ENCODE measurements at places on chromosomes 7 and 10. TPM values are rescaled to one million over a fixed set of nuclear protein-coding genes. Genes with fewer than 3 reads are reported as not detected.
A peak's percentile ranks its signal among the peaks of the same experiment; 100 is the strongest.

Gene IMPDH1
- 23.1 TPM for total RNA-seq

Gene LIPJ
- total RNA-seq: not detected

Gene TMEM139
- 0.69 TPM for total RNA-seq

Gene VSTM4
- 2.3 TPM for total RNA-seq

Gene EFCAB10
- not detected for total RNA-seq

GRCh38 chr10:80598084-80598798 is 60.5 kb downstream of the SH2D4B start:
- no peak overlapping the region for H3K27ac ChIP-seq
- H3K27me3 ChIP-seq: no peaks in the 10 kb centered on the region
- no peak for DNase-seq
- H3K4me1 ChIP-seq: peaks cover 5% of the 10 kb centered on the region
- no peaks in the 10 kb centered on the region for H3K36me3 ChIP-seq
- H3K4me3 ChIP-seq: no peak overlapping the region

DNA sequence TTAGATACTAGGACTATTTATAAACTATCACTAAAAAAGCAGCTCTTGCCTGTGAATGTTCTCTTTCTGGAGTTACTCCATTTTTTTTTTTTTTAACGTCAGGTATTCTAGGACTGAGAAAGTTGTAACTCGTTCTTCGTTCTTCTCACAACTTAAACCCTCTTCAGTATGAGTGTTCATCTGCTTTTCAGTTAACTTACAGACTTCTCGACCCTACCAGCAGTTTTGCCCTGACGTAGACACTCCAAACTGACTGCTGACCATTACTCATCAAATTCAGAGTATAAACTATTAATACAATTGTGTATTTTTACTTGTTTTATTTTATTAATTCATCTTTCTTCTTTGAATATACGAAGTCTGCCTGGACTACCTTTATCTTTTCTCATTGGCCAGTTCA is 353.1 kb downstream of the GPR37 start:
- H3K4me1 ChIP-seq: peaks cover 20% of the 10 kb centered on the region
- H3K4me3 ChIP-seq: no peak overlapping the region
- H3K36me3 ChIP-seq: no peaks in the 10 kb centered on the region
- no peaks in the 10 kb centered on the region for H3K27me3 ChIP-seq
- no peak for DNase-seq

DNA sequence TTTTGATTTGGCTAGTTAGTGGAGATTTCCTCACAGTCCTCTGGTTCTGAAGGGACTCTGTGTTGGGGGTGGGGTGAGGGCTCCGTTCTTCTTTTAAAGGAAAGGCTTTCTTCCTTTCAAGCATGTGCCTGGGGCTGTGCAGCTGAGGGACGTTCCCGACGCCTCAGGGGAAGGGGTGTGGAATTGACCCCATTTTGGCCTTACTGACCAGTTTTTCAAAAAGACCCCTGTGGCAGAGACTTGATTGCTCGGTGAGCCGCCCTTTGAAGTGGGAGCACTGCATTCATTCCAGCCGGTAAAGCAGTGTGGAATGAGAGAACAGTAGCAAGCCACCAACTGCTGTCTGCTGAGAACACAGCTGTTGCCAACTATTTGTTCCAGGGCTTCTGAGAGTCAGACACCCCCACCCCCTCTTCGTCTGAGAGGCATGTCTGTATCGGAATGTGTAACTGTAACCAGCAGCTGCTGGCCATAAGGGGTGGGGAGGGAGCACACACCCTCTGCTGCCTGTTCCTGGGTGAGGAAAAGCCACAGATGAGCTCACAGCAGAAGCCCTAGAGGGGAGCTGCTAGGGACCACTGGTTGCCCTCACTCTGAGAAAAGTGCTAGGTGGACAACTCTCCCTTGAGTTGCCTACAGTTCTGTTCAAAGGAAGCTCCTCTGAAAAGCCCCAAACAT is 33.2 kb downstream of the WBP1L start:
- H3K4me3 ChIP-seq: peak overlapping the region; percentile 8
- H3K27me3 ChIP-seq: no peaks in the 10 kb centered on the region
- peak; percentile 98 for DNase-seq
- peak overlapping the region; percentile 93 for H3K27ac ChIP-seq
